Activated CD8-positive, alpha-beta T cell treated with anti-CD3 and anti-CD28 coated beads for 36 hours (primary cell): ENCODE measurements at places on chromosomes 1 and 21.
A peak's percentile ranks its signal among the peaks of the same experiment; 100 is the strongest.

GRCh38 chr1:113811156-113811887 is 954 bp downstream of the RSBN1 start:
- peak; percentile 54 for DNase-seq

DNA sequence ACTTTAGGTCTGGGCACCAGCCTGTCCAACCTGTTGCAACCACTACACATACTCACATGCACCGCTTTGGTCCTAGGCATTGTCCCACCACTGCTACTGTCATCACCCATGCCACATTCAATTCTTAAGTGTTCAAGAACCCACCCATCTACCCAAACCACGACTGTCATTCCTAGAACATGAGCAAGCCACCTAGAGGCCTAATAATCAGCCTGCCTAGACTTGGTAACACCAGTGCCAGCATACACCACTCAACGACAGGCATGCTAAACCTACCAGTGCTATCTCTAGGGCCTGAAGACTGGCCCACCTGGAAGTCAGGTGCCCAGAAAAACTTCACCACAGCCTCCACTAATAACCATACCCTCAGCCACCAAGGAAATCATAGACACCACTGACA is 532.8 kb upstream of the DEPDC1 start:
- DNase-seq = no peak

- no peak for DNase-seq
These were observed 76.3 kb upstream of the BACE2 start for GRCh38 chr21:41091616-41092015.

GRCh38 chr1:176837708-176838107 is 326.8 kb downstream of the ASTN1 start:
- DNase-seq = no peak

- no peak for DNase-seq
These were observed 27.1 kb downstream of the MRAP start for GRCh38 chr21:32325706-32326105.

DNA sequence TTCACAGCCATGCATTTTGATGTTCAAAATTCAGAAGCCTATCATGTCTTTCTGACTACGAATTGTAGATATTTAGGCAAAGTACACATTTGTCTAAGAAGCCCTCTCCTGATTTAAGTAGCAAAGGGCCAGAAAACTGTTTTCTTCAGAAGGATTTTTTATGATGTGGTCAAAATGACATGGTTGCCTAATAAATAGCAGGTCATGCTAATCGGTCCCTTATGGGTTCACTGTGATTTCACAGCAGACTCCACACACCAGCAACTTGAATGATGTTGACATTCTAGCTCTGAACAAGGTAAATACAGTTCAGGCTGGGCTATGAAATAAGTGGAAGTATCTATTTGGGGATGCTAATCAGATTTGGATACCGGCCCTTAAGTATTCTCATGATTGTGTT is 178.7 kb upstream of the DPYD start:
- DNase-seq = no peak

DNA sequence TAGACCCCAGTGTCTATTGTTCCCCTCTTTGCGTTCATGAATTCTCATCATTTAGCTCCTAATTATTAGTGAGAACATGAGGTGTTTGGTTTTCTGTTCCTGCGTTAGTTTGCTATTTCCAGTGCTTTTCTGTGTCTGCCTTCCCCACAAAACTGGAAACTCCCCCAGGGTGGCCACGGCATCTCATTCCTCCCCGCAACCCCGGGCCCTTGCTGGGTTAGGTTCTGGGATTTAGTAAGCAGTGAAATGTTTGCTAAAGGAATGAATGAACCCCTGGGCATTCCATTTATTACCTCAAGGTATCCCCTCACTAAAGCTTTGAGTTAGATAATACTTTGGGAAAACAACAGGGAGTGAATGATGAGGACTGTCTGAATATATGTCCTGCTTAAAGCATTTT is 142.9 kb downstream of the GLUL start:
- DNase-seq = no peak

GRCh38 chr1:230264342-230264741 is 161.8 kb downstream of the PGBD5 start:
- no peak for DNase-seq
